ENCODE measurements at places on chromosomes 3 and 15. TPM values are rescaled to one million over a fixed set of nuclear protein-coding genes. Genes with fewer than 3 reads are reported as not detected.

Gene CHDH
- 1.1 TPM for total RNA-seq

- DNase-seq = peak; percentile 85
- no peak overlapping the region for H3K27ac ChIP-seq
Measured at GRCh38 chr15:20349774-20350498, 191.7 kb downstream of the GOLGA6L6 start.

DNA sequence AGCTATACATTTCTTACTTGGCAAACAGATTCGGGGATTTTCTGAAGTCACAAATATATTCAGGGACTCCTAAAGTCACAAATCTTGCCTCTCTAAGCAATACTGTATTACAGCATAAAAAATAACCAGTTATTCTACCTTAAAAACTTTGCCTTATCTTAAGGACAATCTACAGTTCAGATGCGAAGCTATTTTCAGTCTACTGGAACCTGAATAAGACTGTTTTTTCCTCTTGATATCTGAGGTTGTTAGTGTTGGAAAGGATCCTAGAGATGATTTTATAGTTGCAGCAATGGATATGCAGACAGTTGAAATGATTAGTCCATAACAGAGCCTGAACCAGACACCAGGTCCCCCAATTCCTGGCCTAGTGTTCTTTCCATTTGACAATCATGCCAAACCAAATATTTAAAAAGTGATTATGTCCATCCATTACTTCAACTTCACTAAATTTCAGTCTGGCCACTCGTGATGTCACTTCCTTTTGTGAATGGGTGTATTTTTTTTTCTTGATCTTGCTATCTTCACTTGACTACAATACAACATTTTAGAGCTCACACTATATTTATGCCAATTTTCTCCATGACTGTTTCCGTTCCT is 1.8 kb downstream of the HDGFL3 start:
- no peak for DNase-seq
- no peak overlapping the region for H3K27ac ChIP-seq
- H3K4me3 ChIP-seq = peak overlapping the region; percentile 88
- H3K27me3 ChIP-seq = no peaks in the 10 kb centered on the region
- peaks cover 8% of the 10 kb centered on the region for H3K4me1 ChIP-seq

DNA sequence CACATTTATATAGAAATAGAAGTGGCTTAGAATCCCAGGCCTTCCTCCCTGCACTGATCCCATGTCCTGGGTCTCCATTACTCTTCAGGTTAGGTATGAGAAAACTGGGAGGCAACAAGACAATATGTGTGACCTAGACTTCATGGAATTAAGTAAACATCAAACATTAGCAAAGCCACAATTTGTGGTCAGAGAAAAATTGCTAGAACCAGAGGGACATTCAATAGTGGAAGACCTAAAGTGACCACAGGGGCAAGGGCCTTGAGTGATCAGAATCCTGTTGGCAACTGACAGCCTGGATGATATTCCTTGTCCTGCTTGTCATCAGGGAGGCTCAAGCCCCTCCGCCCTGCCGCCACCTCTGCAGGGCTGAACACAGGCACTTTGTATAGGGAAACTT is 322.8 kb upstream of the CTNNB1 start:
- DNase-seq = no peak
- no peak overlapping the region for H3K27ac ChIP-seq
- H3K4me3 ChIP-seq = no peak overlapping the region
- no peaks in the 10 kb centered on the region for H3K27me3 ChIP-seq
- H3K36me3 ChIP-seq = no peaks in the 10 kb centered on the region

DNA sequence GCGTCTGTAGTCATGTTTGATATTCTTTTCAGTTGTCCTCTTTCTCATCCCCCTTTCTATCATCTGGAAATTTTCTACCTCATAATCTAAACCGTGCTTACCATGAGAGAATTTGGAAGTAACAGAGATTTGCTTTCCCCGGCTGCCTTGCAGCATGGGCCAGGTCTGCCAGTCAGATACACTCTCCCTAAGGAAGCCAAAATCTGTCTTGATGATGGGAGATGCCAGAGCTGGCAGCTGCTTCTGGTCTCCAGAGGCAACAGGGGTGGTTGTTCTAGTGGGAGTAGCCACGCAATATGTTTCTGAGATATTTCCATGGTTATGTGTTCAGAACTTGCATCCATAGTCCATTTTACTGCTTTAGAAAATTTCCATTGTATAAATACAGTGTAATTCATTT is 218.9 kb upstream of the RORA start:
- no peaks in the 10 kb centered on the region for H3K36me3 ChIP-seq
- H3K27ac ChIP-seq = no peak overlapping the region
- H3K4me3 ChIP-seq = no peak overlapping the region
- no peaks in the 10 kb centered on the region for H3K4me1 ChIP-seq

DNA sequence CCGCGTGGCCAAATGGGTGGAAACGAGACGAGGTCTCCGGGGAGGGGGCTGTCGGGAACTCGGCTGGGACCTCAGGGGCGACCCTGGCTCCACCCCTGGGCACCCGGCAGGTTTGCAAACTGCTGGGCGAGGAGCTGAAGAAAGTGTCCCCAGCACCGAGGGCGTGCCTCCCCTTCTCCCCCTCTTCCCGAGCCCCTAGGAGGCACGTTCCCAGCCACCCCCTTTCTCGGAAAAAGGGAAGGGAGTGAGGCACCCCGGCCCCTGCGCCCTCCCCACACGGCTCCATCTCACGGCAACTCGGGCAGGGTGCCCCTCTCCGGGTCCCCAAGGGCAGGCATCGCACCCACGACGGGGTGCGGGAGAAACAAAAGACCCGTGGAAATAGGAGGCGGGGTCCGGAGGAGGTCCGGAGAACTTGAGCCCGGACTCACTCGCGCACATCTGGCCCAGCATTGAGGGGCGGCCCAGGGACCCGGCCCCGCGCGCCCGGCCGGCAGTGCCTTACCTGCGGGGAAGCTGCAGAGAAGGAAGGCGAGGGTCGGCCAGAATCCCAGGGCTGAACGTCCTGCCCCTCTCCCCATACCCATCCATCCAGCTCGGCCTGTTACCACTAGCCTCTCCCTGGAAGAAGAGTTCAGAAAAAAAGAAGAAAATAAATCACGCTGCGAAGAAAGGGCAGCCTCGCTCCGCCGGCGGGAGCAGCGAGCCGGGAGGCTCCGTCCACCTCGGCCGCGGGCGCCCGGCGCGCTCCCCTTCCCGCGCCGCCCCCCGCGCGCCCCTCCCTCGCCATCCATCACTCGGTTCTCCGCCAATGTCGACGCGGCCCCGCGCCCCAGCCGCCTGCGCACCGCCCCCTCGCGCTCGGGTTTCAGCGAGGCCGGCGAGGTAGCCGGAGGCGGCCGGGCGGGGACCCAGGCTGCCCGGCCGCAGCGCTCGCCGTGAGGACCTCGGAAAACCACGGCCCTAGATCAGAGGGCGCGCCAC is 16.3 kb downstream of the RGMA start:
- H3K27ac ChIP-seq = peak overlapping the region; percentile 11
- peak overlapping the region; percentile 72 for H3K4me3 ChIP-seq
- no peaks in the 10 kb centered on the region for H3K36me3 ChIP-seq
- peak; percentile 87 for DNase-seq
- no peaks in the 10 kb centered on the region for H3K4me1 ChIP-seq
- no peaks in the 10 kb centered on the region for H3K27me3 ChIP-seq

Gene TEX9
- total RNA-seq = 3.9 TPM
